ENCODE measurements at places on chromosomes 12 and 14. TPM values are rescaled to one million over a fixed set of nuclear protein-coding genes. Genes with fewer than 3 reads are reported as not detected.

The ZDHHC22 gene
- total RNA-seq = not detected

DNA sequence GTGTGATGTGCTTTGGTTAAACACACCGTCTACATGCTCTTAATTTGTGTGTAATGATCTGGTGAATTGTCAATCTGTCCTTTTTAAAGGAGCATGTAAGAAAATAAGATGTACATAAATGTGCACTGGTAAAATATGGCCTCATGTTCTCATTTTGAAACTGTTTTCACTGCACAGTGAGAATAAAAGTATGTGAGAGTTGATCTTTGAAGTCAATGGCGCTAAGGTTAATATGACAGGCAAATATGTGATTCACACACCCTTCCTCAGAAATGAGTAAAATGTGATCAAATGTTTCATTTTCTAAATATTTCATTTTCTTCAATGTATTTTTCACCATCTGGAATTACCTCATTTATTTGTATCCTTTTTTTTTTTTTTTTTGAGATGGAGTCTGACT lies 8.3 kb upstream of the RNU6-7 start:
- H3K27me3 ChIP-seq = no peaks in the 10 kb centered on the region
- H3K27ac ChIP-seq = no peak overlapping the region
- H3K36me3 ChIP-seq = no peaks in the 10 kb centered on the region
- no peak overlapping the region for H3K4me3 ChIP-seq

The MYO1A gene
- total RNA-seq = 0.98 TPM

The SALL2 gene
- total RNA-seq = 3.0 TPM

GRCh38 chr12:86551146-86551571 lies 295.0 kb upstream of the MGAT4C start:
- H3K36me3 ChIP-seq = no peaks in the 10 kb centered on the region
- H3K27ac ChIP-seq = no peak overlapping the region
- H3K4me3 ChIP-seq = no peak overlapping the region
- H3K4me1 ChIP-seq = no peaks in the 10 kb centered on the region

The PTPN6 gene
- 28.0 TPM for total RNA-seq

- no peaks in the 10 kb centered on the region for H3K36me3 ChIP-seq
- no peak for DNase-seq
- H3K27me3 ChIP-seq = no peaks in the 10 kb centered on the region
- H3K4me3 ChIP-seq = no peak overlapping the region
These were observed 2.7 kb upstream of the AHNAK2 start for GRCh38 chr14:104980611-104981531.

GRCh38 chr14:76328457-76329137 lies 47.3 kb upstream of the ESRRB start:
- no peak overlapping the region for H3K27ac ChIP-seq
- H3K4me3 ChIP-seq = no peak overlapping the region
- no peaks in the 10 kb centered on the region for H3K36me3 ChIP-seq
- DNase-seq = no peak

The PPM1H gene
- total RNA-seq = 13.5 TPM

DNA sequence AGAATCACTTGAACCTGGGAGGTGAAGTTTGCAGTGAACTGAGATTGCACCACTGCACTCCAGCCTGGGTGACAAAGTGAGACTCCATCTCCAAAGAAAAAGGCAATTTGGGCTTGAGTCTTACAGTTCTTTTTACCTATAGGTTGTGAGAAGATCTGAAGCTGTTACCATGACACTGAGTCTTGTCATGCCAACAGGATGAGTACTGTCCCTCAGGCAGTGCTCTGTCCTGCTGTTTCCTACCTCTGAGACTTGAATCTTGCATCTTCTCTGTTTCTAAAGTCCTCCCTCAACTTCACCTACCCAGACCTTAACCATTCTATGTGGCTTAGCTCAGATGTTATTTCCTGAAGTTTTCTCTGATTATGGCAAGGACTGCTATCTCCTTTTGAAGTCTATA lies 400.8 kb upstream of the PRICKLE1 start:
- no peak for DNase-seq
- H3K27ac ChIP-seq = no peak overlapping the region
- no peak overlapping the region for H3K4me3 ChIP-seq
- H3K27me3 ChIP-seq = no peaks in the 10 kb centered on the region
- no peaks in the 10 kb centered on the region for H3K36me3 ChIP-seq

DNA sequence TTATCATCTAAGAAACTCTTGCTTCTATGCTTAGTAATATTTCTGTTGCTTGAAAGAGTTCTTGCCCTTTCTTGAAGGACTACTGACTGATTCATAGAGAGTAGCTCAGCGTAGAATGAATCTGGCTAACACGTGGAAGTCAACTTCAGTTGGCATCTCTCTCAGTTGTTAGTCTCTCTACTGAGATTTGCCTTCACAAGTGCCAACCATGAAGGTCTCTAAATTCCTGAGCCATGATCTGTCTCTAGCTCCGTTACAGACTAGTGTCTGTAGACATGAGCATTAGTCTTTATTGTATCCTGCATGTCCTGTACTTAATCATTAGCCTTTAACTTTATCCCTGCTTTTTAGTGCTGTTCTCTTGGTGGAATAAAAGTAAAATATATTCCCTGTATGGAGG lies 19.1 kb upstream of the ALX1 start:
- no peaks in the 10 kb centered on the region for H3K27me3 ChIP-seq
- no peak overlapping the region for H3K27ac ChIP-seq
- no peak overlapping the region for H3K4me3 ChIP-seq
- H3K4me1 ChIP-seq = no peaks in the 10 kb centered on the region

GRCh38 chr12:69569236-69569635 lies 16.0 kb upstream of the CCT2 start:
- H3K36me3 ChIP-seq = peaks cover 1% of the 10 kb centered on the region
- no peaks in the 10 kb centered on the region for H3K4me1 ChIP-seq
- no peak for DNase-seq

GRCh38 chr12:53995002-53995377 lies 5.0 kb upstream of the HOXC9 start:
- peak overlapping the region; percentile 91 for H3K27ac ChIP-seq
- no peaks in the 10 kb centered on the region for H3K36me3 ChIP-seq
- H3K4me1 ChIP-seq = peaks cover 4% of the 10 kb centered on the region
- peaks cover 3% of the 10 kb centered on the region for H3K27me3 ChIP-seq
- DNase-seq = no peak
- peak overlapping the region; percentile 47 for H3K4me3 ChIP-seq

- no peak overlapping the region for H3K27ac ChIP-seq
- no peaks in the 10 kb centered on the region for H3K36me3 ChIP-seq
- H3K4me3 ChIP-seq = no peak overlapping the region
- peaks cover 3% of the 10 kb centered on the region for H3K4me1 ChIP-seq
These were observed 9.2 kb upstream of the TIGAR start for GRCh38 chr12:4311776-4312175.

GRCh38 chr12:3333583-3333982 lies 157.4 kb upstream of the PRMT8 start:
- no peak overlapping the region for H3K27ac ChIP-seq
- no peaks in the 10 kb centered on the region for H3K36me3 ChIP-seq
- no peaks in the 10 kb centered on the region for H3K27me3 ChIP-seq
- no peak for DNase-seq
- no peak overlapping the region for H3K4me3 ChIP-seq
- no peaks in the 10 kb centered on the region for H3K4me1 ChIP-seq

- no peaks in the 10 kb centered on the region for H3K27me3 ChIP-seq
- no peak overlapping the region for H3K4me3 ChIP-seq
- no peaks in the 10 kb centered on the region for H3K36me3 ChIP-seq
- no peak overlapping the region for H3K27ac ChIP-seq
These were observed 46.0 kb downstream of the ATP2B1 start for GRCh38 chr12:89662623-89663022.

The KRT73 gene
- not detected for total RNA-seq

The NRIP2 gene
- 0.16 TPM for total RNA-seq

The NPFF gene
- not detected for total RNA-seq

The PMCH gene
- not detected for total RNA-seq

The SRGAP1 gene
- total RNA-seq = 58.7 TPM

- DNase-seq = no peak
- no peak overlapping the region for H3K4me3 ChIP-seq
- no peaks in the 10 kb centered on the region for H3K27me3 ChIP-seq
- H3K4me1 ChIP-seq = no peaks in the 10 kb centered on the region
- no peaks in the 10 kb centered on the region for H3K36me3 ChIP-seq
- H3K27ac ChIP-seq = no peak overlapping the region
These were observed 29.5 kb downstream of the SLC25A21 start for GRCh38 chr14:37142835-37143401.

DNA sequence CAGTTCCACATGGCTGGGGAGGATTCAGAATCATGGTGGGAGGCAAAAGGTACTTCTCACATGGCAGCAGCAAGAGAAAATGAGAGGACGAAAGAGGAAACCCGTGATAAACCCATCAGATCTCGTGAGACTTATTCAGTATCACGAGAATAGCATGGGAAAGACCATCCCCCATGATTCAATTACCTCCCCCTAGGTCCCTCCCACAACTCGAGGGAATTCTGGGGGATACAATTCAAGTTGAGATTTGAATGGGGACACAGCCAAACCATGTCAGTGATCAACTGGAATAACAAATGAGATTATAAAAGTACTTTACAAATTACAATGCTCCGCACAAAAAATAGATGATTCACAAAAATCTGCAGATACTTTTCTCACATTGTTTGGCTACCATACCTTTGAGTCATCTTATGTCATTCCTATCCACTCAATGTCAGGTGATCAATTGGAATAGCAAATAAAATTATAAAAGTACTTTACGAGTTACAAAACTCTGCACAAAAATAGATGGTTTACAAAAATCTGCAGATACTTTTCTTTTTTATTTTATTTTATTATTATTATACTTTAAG lies 338.9 kb downstream of the C12orf50 start:
- H3K4me3 ChIP-seq = no peak overlapping the region
- no peaks in the 10 kb centered on the region for H3K4me1 ChIP-seq
- no peaks in the 10 kb centered on the region for H3K36me3 ChIP-seq

The TTC6 gene
- not detected for total RNA-seq

DNA sequence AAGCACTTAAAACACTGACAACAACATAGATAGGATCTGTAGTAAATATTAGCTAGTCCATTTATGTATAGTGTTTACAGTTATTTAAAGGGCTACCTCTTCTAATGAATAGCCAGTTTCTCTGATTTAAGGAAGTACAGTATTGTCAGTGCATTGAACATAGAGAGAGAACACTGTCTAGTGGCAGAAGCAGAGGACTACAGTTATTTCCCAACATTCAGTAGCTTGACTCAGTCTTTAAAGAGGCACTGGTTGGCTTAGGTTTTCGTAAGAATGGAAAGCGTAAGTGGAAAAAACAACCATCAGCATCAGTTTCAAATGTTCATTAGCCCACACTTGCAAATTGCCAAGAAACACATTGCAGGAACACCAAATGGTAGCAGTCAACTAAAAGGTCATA lies 125.0 kb upstream of the HMGA2 start:
- no peaks in the 10 kb centered on the region for H3K36me3 ChIP-seq
- no peak overlapping the region for H3K27ac ChIP-seq
- DNase-seq = no peak
- H3K4me1 ChIP-seq = no peaks in the 10 kb centered on the region
- H3K4me3 ChIP-seq = no peak overlapping the region
- no peaks in the 10 kb centered on the region for H3K27me3 ChIP-seq

The INSM2 gene
- not detected for total RNA-seq

The GPR132 gene
- 2.9 TPM for total RNA-seq

GRCh38 chr12:110690127-110690430 lies 1.2 kb upstream of the HVCN1 start:
- no peaks in the 10 kb centered on the region for H3K27me3 ChIP-seq
- H3K4me3 ChIP-seq = no peak overlapping the region
- H3K4me1 ChIP-seq = peaks cover 5% of the 10 kb centered on the region
- peak overlapping the region; percentile 82 for H3K27ac ChIP-seq
- no peaks in the 10 kb centered on the region for H3K36me3 ChIP-seq

GRCh38 chr14:72902801-72903530 lies 9.1 kb upstream of the DPF3 start:
- H3K4me3 ChIP-seq = no peak overlapping the region
- no peaks in the 10 kb centered on the region for H3K36me3 ChIP-seq
- H3K4me1 ChIP-seq = no peaks in the 10 kb centered on the region
- H3K27ac ChIP-seq = no peak overlapping the region

The WASHC4 gene
- 88.2 TPM for total RNA-seq

The CELA1 gene
- not detected for total RNA-seq

DNA sequence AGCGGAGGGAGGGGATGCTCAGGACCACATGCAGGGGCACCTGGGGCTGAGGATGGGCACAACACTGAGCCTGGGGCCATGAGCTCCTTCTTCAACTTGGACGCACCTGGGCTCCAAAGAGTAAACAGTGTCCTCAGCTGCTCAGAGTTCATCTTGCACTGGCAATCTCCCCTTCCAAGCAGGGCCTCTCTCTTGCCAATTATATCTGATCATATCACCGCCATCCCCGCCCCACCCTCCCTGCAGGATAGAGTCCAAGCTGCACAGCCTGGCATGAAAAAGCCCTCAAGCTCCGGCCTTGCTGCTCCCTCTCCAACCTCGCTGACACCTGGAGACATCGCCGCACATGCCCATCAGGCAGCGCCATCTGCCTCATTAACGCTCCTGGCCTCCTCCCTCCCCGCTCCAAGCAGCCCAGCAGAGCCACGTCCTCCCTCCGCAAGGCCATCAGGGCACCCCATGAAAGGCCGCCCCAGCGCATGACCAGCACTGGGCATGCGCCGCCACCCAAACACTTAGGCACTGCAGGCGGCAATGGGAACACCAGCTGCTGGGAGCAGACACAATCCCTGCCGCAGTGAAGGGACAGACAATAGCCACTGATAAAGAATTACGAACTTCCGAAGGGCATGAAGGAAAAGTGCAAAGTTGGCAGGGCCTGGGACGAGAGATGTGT lies 88.8 kb downstream of the CHGA start:
- H3K36me3 ChIP-seq = no peaks in the 10 kb centered on the region
- no peak for DNase-seq
- no peaks in the 10 kb centered on the region for H3K27me3 ChIP-seq
- H3K27ac ChIP-seq = no peak overlapping the region
- peaks cover 15% of the 10 kb centered on the region for H3K4me1 ChIP-seq

DNA sequence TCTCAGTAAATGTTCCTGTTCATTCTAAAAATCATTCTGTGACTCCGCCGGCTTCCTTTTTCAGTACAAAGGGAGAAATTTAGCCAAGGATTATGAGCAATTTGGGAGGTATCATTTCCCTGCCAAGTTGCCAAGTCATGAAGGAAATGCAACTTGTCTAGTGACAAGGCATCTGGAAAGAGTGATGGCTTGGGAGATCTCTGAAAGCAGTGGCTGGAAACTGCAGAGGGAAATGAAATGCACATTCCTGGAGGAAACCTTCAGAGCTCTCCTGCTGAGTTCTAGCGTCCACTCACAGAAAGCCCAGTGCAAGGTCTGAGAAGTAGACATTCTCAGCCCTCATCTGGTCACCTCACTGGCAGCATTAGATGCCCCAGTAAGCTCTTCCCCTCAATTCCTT lies 91.7 kb downstream of the GALC start:
- H3K27ac ChIP-seq = no peak overlapping the region
- H3K4me3 ChIP-seq = no peak overlapping the region
- no peaks in the 10 kb centered on the region for H3K36me3 ChIP-seq
- no peaks in the 10 kb centered on the region for H3K4me1 ChIP-seq
